Stimulated activated CD8-positive, alpha-beta memory T cell treated with anti-CD3 and anti-CD28 coated beads, Interleukin-7, amount 100 ng/mL, for 1 hour (primary cell): ENCODE measurements at places on chromosomes 3 and 15.

GRCh38 chr15:59028387-59028955, 41.0 kb downstream of the RNF111 start:
- DNase-seq: no peak

- DNase-seq: no peak
Observed at GRCh38 chr3:101853982-101854381, 4.7 kb downstream of the NFKBIZ start.

- DNase-seq: no peak
Observed at GRCh38 chr15:89016549-89017041, 71.7 kb upstream of the ABHD2 start.

DNA sequence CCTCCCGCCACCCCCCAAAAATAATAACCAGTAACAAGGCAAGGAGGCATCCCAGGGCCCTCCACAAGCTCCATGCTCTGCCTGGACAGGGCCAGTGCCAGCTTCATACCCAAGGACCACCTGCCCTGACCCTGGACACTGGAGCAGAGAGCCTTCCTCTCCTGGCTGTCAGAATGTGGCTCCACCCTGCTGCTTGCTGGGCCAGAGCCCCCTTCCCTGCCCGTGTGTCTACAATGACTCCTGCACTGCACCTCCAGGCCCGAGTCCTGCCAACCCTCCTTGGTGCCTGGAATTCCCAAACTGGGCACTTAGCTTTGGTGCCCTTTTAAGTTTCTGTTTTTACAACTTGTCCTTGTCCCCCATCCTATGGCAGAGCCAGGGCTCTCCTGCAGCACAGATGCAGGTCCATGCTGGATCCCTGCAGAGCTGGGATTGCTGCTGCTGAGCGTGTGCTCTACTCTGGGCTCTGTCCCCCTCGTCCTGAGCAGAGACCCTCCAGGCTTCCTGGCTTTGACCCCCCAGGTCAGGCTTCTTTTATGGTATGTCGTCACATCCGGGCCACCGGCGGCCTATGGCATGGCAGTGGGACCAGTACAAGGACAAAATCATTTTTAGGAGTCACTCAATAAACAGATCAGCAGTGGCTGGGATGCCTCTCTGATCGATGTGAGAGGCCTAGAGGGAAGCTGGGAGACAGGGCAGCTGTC, 11.4 kb upstream of the SNRPA1 start:
- DNase-seq: no peak

DNA sequence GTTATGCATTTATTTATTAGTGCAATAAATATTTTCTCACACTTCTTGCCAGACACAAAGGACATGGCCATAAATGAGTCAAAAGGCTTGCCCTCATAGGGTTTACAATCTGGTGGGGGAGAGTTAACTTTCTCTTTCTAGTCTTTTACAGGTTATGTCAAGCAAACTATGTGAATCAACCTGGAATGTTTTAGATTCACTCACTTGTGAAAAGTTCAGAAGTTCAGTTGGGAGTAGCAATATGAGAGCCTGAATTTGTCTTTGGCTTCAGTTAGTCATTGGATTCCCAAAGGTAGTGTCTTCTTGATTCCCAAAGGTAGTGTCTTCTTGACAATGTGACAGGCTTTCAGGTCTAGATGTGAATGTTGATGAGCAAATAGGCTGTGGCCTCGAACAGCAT, 264.8 kb downstream of the SOX2 start:
- no peak for DNase-seq
